ENCODE measurements at places on chromosomes 5 and 9.

GRCh38 chr5:125044491-125045282, 298.2 kb upstream of the ZNF608 start:
- no peak for DNase-seq

DNA sequence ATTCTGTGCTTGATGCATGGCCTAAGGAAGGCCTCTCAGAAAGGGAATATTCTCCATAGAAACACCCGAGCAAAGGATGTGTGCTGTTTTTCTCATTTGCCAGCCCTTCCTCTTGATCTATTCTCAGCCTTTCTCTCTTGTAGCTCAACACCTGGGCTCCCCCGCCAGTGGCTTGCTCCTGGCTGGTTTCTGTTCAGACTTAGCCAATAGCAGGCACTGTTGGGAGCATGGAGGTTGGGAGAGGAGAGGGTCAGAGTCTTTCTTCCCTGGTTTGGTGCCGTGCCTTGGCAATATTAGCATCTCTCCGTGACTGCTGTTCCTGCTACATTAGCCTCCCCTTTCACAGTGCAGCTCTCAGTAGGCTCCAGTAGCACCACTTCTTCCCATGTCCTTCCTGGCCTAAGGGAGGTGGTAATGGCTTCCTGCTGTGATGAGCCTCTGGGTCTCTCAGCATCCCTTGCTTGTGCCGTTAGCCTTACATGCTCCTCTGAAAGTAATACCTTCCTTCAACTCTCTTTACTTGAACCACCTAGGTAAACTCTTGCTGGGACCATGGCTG, 269.7 kb upstream of the GAS1 start:
- no peak for DNase-seq

DNA sequence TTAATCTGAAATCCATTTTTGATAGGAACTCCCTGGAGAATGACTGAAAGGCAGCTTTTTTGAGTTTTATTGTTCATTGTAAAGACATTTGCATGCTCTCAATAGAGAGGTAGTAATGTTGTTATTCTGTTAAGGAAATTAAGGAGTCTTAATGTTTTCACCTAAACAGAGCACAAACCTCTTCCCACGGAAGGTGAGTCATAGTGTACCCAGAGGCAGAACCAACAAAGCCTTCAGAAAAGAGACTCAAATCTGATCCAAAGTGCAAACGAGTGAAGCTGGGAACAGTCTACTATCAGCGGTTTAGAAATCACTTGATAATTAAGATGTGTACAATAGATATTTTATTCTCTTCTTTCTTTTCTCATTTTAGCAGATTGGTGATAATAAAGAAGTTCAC, 470.5 kb downstream of the PLK2 start:
- no peak for DNase-seq

DNA sequence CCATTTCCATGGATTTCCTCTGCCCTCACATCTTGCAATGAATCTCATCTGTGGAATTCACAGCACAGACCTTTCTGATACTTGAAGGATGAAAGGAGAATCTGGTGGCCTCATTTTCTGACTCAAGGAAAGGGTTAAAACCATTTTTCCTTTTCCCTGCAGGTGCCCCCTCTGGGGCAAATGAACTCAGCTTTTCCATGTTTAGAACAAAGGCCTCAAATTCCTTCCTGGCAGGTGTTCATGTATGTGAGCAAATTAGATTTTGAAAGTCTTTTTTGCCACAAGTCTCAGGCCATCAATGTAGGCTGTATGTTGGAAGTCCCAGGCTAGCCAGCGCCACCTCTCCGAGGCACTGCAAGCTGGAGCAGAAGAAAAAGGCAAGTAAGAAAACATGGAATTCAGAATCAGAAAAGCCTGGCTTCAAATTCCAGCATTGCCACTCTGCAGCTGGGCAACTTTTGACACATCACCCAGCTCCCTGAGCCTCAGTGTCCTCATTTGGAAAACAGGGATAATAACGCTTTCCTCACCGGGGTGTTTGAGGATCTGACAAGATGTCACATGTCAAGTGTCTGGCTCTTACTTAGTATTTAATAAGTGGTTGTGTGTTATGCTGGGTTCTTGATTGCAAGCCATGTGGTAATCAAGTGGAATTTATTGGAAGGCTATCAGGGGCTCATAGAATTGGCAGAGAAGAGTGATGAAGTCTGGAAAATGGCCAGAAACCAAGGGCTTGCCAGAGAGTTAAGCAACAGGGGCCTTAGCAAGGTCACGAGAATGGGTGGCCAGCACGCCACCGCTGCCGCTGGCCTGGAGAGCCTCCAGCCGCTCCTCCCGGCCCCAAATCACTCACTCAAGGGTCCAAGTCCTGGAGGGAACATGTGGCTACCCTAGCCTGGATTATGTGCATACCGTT, 48.4 kb upstream of the SMIM23 start:
- DNase-seq = no peak

- DNase-seq = no peak
These were observed 1.0 kb downstream of the SET start for GRCh38 chr9:128689820-128690683.

DNA sequence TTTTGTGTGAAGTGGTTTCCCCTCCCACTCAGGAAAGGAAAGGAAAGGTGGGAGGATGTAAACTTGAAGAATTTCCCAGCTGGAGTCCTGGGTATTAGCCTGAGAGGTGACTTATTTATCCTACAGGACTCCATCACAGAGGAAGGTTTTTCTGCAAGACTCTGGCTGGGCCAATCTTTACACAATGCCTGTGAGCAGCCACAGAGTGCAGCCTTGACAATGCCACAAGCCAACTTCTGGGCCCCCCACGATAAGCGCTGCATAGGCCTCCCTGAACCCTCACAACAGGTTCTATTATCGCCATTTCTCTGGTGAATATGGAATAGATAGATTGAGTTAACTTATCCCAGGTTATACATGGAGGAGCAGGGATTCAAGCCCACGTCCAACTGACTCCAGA, 12.4 kb downstream of the TTC39B start:
- no peak for DNase-seq

DNA sequence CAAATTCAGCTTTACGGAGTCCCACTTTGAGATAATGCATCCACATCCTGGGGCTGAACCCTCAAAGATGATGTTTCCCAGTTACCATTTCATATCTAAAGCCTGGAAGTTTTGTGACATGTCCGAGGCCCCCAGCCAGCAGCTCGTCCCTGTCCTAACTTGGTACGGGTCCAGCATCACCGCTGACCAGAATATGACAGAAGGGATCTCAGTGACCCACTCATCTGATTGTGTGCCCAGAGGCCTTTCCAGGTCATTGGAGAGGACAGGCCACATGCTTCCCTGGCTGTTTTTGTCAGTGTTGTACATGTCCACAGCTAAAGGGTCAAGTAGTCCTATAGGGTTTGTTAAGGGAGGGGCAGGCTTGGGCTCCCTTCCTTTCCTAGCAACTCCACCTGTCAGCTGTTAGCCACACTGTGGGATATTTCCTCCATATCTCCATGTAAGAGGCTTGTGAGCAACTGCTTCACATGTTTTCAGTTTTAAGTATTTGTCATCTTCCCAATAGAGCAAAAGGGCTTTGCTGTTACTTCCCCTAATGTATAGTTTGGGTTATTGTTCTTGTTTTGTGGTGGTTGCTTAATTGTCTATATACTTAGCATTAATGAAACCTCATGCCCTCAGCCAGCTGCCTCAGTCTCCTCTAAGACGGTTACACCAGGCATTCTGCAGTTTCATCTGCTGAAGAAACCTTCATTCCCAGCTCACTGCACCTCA, 33.4 kb downstream of the SECISBP2 start:
- no peak for DNase-seq
